ENCODE measurements at places on chromosomes 5 and 9.

DNA sequence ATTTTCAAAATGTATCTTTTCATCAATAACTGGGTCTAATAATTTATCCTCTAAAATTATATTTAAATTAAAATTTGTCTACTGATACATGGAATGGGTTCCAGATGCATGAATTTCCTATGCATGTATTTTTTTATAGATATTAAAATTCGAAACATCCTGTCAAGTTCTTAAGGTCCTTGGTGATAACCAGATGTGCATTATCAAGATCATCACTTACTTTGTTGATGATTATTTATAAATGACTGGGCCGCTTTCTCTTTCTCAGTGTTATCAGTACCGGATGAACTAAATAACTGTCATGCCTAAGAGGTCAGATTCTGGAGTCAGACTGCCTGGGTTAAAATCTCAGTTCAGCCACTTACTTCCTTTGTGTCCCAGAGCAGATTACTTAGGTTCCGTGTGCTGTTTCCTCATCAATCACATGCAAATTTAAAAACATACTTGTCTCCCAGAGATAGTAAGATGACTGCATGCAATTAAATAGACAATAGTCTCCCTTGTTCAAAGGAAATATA is 124.3 kb downstream of the TEX10 start:
- H3K4me1 ChIP-seq: no peaks in the 10 kb centered on the region
- peaks cover 2% of the 10 kb centered on the region for H3K36me3 ChIP-seq
- H3K27me3 ChIP-seq: no peaks in the 10 kb centered on the region

DNA sequence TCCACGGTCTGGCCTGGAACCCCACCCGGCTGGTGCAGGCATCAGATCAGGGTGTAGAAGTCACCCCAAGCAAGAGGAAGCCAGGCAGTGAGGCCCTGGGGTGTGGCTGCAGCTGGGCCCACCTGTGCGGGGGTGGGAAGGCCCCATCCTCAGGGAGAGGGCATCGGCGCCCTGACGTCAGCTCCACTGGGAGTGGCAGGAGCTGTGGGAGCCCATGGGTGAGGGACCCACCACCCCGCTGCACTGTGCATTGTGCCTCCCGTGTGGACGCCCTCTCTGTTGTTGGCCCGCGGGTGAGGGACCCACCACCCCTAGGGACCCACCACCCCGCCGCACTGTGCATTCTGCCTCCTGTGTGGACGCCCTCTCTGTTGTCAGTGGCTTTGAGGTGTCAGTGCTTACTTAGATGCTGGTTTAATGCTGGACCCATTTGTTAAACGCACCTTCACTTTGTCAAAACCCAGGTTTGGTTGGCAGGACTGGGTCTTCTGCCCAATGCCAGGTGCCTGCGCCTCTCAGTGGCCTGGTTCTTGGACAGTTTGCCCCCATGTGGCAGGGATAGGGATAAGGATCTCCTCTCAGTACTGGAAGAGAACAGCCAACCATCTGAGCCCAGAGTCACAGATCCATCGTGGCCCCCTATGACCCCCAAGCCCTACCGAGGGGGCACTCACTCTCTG is 6.9 kb upstream of the EXOC3 start:
- no peaks in the 10 kb centered on the region for H3K4me1 ChIP-seq
- H3K36me3 ChIP-seq: no peaks in the 10 kb centered on the region
- no peak for DNase-seq
- H3K27ac ChIP-seq: no peak overlapping the region
- no peak overlapping the region for H3K4me3 ChIP-seq

GRCh38 chr5:98906756-98907355 is 22.0 kb downstream of the CHD1 start:
- no peak overlapping the region for H3K27ac ChIP-seq
- DNase-seq: no peak
- no peaks in the 10 kb centered on the region for H3K27me3 ChIP-seq
- no peak overlapping the region for H3K4me3 ChIP-seq
- H3K36me3 ChIP-seq: no peaks in the 10 kb centered on the region
- no peaks in the 10 kb centered on the region for H3K4me1 ChIP-seq

DNA sequence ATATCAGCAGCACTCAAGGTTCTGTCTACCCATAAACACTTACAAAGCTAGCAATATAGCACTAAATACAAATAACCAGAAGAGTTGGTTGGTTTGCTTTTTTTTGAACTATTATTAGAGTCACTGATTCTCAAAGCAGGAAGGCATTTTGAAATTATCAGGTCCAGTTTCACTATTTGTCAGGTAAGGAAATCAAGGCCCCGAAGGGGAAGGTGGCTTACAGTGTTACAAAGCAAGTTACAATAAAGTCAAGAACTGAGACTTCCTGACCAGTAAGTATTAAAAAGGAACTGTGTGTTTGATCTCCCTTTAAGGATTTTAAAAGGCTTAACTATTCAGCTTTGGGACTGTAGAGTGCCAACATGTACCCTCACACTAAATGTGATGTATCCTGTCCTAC is 10.8 kb downstream of the C5orf15 start:
- H3K4me1 ChIP-seq: no peaks in the 10 kb centered on the region
- H3K27me3 ChIP-seq: no peaks in the 10 kb centered on the region
- no peak for DNase-seq
- no peaks in the 10 kb centered on the region for H3K36me3 ChIP-seq
- no peak overlapping the region for H3K4me3 ChIP-seq
